ENCODE measurements at places on chromosomes 13 and 19. TPM values are rescaled to one million over a fixed set of nuclear protein-coding genes. Genes with fewer than 3 reads are reported as not detected.

The PGLYRP2 gene
- total RNA-seq, result 0.08 TPM

The C19orf73 gene
- total RNA-seq, result 1.0 TPM

The ZNF626 gene
- 11.1 TPM for total RNA-seq

The SPRED3 gene
- 1.8 TPM for total RNA-seq

The SULT2A1 gene
- not detected for total RNA-seq

The CNFN gene
- not detected for total RNA-seq

The CYP4F8 gene
- total RNA-seq, result not detected

The PRRG2 gene
- total RNA-seq, result 1.1 TPM

The RRAS gene
- 9.0 TPM for total RNA-seq

The SLITRK6 gene
- total RNA-seq, result not detected

The ZIK1 gene
- 8.4 TPM for total RNA-seq

The LILRB5 gene
- total RNA-seq, result not detected

The KIR3DL1 gene
- not detected for total RNA-seq

The SPATA13 gene
- total RNA-seq, result 72.6 TPM

The MBD3L3 gene
- total RNA-seq, result not detected

The ZNF524 gene
- total RNA-seq, result 32.9 TPM

The ZNF792 gene
- 15.3 TPM for total RNA-seq

The LMTK3 gene
- total RNA-seq, result 5.1 TPM

The KLHL1 gene
- not detected for total RNA-seq

The PEG3 gene
- not detected for total RNA-seq

The ZNF226 gene
- 20.4 TPM for total RNA-seq

The SLITRK1 gene
- total RNA-seq, result not detected

The DPY19L3 gene
- total RNA-seq, result 11.2 TPM

The BCAM gene
- not detected for total RNA-seq

The ZNF253 gene
- 22.5 TPM for total RNA-seq
